SK-MEL-5 (cell line): ENCODE measurements at places on chromosomes 5 and 9.
A peak's percentile ranks its signal among the peaks of the same experiment; 100 is the strongest.

DNA sequence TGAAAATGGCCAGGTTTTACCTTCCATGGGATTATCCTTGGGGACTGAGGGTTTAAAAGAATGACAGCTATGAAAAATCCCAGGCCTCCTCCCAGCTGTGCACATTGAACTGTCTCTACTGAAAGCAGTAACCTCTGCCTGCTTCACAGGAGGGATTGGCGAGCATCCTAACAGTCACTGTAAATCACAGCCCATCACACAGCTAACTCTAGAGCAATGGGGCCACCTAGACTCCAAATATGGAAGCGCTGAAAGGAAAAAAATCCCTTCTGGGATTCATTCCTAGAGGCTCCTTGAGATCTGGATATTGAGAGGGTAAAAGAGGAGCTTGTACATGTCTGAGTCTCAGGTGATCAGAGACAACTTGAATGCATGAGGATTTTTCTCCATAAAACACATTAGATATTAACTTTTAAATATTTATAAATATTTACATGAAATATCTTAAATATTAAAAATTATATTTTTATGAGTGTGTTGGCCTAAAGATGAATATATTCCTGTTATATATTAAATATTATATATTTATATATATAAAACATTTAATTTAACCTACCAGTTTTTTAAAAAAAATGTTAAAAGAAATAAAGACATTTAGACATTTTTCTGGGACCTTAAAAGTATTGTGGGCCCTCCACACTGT, 133.8 kb upstream of the SLC24A2 start:
- DNase-seq = peak; percentile 77

- DNase-seq = no peak
Observed at GRCh38 chr5:79225026-79225425, 10.9 kb upstream of the JMY start.

GRCh38 chr5:1908931-1909330, 26.2 kb upstream of the IRX4 start:
- no peak for DNase-seq

GRCh38 chr9:85554349-85554748, 187.4 kb downstream of the AGTPBP1 start:
- DNase-seq = no peak

DNA sequence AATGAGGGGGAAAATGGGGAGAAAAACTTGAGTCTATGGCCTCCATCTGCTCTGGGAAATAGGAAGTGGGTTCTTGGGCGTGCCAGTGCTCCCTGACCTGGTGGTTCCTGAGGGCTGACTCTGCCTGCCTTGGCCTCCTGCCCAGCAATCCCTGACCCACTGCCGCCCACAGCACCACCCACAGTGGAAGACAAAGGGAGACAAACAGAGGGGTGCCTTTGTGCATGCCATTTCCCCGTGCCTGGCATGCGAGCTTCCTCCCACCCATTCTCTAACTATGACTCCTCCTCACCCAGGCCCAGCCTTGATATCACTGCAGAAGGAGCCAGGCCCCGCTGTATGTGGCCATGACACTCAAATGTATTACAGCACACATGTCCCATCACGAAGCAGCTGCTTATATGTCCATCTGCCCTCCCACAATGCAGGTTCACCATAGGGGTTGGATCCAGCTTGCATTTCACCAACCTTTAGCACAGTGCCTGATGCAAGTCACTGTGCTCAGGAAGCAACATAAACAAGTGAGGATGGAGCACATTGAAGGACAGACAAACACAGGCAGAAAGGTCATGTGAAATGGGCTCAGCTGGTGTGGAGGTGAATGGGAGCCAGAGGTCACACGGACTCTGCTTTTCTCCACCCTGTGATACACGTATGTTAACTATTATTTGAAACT, 84.4 kb downstream of the ADRB2 start:
- peak; percentile 30 for DNase-seq

GRCh38 chr5:6722015-6722414, 8.8 kb downstream of the TENT4A start:
- DNase-seq = no peak

DNA sequence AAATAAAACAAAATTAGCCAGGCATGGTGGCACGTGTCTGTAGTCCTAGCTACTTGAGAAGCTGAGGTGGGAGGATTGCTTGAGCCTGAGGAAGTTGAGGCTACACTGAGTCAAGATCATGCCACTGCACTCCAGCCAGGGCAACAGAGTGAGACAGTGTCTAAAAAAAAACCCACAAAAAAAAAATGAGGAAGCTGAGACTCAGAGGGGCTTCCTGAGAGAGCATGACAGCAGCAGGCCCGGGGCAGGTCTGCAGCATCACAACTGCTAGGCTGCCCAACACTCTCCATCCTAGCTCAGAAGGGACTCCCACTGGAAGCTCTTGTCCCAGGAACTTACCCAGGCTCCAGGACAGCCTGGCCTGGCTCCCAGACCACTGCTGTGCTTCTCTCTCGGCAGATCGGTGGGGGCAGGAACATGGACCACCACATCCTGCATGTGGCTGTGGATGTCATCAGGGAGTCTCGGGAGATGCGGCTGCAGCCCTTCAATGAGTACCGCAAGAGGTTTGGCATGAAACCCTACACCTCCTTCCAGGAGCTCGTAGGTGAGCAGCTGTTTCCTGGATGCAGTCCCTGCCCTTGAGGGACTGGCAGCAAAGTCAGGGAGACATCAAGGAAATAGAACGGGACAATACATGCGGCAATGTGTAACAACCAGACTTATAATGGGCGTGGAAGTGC, 19.1 kb downstream of the PTGS1 start:
- no peak for DNase-seq

- no peak for DNase-seq
Observed at GRCh38 chr9:33032292-33032691, 7.2 kb downstream of the DNAJA1 start.

DNA sequence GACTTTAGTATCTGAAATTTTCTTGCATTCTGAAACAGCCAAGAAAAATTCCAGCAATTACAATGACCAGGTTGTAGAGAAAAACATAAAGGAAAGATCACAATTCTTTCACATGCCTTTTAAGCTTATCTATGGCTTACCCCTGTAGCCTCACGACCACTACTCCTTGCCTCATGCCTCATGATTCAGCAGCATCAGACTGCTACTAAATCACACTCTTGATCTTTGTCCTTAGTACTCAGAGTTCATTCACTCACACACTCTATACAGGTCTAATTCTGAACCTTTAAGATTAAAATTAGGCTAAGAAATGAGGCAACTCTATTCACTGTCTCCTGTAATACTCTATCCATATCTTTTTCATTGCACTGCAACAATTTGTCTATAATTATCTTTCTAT, 415.1 kb downstream of the MLLT3 start:
- no peak for DNase-seq

- DNase-seq = no peak
Observed at GRCh38 chr5:40601198-40601868, 78.4 kb upstream of the PTGER4 start.

DNA sequence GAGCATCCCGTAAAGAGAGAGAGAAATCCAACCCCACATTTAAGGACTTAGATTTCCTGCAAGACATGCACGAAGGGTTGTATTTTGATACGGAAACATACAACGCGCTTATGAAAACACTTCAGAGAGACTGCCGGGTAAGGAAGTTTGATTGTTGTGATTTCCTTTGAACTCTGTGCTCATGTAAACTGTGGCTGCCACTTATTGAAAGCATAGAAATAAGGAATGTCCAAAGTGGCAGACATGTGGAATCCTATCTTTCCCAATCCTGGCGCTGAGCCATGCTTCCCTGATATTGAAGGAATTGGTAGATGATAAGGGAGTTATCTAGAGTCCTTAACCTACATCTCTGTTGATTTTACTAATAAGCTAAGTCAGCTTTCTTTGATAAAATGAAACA, 119.4 kb downstream of the PRKACG start:
- DNase-seq = no peak

DNA sequence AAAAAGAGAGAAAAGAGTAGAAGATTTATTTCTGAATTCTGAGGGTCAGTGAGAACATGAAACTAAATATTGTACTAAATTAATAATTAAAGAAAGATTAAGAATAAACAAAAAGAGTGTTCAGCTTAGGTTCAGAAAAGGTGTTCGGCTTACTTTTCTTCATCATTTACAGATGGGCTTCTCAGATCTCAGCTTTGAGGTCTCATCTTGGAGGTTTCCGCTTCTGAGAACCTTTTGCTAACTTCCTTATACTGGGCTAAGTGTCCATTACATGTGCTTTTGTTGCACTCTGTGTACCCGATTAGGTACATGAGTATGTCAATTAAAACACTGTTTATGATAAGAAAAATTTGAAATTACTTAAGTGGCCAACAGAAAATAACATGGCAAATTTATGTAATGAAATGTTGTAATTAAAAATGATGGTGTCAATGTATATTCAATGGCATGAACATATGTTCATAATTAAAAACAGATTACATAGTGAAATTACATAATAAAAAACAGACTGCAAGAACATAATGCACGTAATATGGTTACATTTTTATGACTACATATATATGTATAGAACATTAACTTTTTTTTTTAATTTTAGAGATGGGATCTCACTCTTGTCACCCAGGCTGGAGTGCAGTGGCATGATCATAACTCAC, 17.3 kb upstream of the ITGA1 start:
- DNase-seq = no peak

DNA sequence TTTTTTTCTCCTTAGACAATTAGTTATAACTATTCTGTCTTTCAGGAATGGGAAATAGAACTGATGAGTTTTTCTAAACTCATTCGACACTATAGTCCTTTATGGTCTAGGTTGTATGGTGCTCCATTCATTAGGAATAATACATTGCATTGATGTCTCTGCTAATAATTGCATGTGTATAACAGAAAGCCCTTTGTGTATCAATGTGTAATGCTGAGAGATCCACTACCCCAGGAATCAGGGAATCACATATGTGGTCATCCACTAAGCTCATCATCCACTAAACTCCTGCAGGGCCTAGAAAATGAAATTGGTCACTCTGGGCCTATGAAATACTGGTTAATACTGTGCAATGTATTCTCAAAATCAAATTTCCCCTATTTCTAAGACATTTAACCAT, 242.0 kb upstream of the CDH18 start:
- DNase-seq = peak; percentile 47

- DNase-seq = no peak
Observed at GRCh38 chr5:121090822-121091221, 626.7 kb downstream of the PRR16 start.

DNA sequence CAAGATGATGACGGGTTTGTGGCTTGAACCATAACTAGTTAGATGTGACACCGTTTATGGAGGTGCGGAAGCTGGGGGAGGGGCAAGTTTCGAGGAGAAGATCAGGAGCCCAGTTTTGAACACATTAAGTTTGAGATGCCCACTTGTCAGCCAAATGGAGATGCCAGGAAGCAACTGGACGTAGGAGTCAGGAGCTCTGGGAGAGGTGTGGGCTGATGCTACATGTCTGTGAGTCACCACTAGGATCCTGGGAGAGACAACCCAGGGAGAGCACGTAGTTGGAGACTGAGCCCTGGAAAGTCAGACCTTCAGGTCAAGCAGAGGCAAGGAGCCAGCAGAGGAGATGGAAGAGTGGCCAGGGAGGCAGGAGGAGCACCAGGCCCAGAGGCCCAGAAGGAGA, 48.8 kb upstream of the SLC25A51 start:
- DNase-seq = no peak
